ENCODE measurements at places on chromosomes 7 and 10.

- DNase-seq: no peak
These were observed 549 bp downstream of the GPNMB start for GRCh38 chr7:23247046-23247602.

GRCh38 chr10:133379152-133379800, at the start of gene PAOX:
TSS of gene PAOX (plus strand) at chr10:133379262. CDS start at chr10:133379317, 55 bp downstream.
- peak; percentile 43 for DNase-seq

- DNase-seq: peak; percentile 62
These were observed 173.6 kb upstream of the IMMP2L start for GRCh38 chr7:111735661-111736551.

GRCh38 chr7:153943457-153943856, 108.7 kb upstream of the DPP6 start:
- no peak for DNase-seq

DNA sequence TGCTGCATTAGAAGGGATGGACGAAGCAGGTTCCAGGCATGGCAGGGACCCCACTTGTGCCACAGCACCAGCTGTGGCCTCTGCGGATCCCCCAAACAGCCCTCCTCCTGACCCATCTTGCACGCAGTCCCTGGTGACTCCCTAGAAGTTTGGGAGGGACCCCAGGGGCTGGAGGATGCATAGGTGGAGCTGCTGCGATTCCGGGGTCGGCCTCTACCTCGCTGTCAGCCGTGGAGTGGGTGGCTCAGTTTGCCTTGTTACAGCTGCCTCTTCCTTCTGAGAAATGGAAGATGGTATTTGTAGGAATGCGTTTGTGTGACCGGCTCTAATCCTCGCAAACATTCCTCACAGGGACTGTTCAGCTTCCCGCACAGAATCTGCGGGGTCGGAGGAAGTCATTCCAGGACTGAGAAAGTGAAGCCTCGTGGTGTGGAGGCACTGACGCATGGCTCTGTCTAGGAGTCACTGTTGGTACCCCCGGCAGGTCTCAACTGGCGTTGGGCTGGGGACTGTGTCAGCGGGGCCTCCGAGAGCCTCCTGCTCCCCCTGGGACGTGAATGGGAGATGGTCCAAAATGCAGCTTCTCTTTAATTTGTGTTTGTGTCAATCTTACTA, 17.5 kb downstream of the PWWP2B start:
- DNase-seq: no peak

DNA sequence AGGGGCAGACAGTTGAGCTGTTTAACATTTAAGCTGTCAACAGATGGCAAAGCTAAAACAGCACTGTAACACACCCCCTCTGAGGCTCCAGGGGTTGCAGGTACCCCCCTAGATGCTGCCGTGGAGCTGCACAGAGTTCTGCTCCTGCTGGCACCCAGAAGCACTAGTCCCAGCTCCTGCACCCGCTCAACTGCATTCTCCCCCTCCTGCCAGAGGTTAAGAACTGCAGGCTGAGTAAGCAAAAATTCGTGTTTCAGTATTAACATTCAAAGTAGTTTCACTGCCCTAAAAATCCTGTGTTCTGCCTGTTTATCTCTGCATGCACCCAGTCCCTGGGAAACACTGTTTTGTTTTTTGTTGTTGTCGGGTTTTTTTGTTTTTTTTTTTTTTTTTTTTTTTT, 790.8 kb upstream of the KCND2 start:
- DNase-seq: peak; percentile 7

DNA sequence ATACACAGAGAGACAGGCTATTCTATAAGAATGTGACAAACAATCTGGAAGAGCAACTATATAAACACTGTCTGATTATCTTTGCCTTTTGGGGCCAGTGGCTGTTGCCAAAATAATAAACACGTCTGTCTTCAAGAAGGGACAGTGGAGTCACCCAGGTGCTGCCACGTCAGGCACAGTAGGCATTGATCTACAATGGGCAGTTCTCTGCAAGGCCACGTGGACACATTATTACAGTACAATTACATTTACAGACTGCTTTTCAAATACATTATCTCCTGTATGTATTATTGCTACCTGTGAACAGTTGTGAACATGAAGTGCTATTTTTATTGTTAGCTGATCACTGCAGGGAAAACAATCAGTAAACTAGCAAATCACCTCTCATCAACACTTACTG, 14.0 kb downstream of the DNMBP start:
- DNase-seq: no peak

DNA sequence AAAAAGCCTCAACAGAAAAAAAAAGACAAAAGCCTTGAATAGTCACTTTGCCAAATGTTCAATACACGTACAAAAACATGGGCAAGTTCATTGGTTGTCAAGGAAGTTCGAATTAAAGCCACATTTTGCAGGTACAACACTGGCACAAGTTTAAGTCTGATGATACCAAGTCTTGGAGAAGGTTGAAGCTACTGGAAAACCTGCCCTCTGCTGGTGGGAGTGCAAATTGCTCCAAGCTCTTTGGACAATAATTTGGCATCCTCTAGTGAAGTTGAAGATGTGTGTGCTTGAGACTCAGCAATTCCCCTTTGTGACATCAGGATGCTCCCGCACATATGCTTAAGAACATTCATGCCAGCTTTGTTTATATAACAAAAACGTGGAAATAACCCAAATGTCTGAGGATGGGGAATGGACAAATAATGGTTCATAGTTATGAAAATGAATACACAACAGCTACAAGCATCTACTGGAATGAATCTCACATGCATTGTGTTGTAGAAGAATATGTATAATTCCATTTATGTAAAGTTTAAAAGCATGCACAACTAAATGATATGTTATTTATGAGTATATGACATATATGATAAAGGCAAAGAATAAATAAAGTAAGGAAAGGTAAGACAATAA, 120.0 kb upstream of the PLPP4 start:
- peak; percentile 49 for DNase-seq

DNA sequence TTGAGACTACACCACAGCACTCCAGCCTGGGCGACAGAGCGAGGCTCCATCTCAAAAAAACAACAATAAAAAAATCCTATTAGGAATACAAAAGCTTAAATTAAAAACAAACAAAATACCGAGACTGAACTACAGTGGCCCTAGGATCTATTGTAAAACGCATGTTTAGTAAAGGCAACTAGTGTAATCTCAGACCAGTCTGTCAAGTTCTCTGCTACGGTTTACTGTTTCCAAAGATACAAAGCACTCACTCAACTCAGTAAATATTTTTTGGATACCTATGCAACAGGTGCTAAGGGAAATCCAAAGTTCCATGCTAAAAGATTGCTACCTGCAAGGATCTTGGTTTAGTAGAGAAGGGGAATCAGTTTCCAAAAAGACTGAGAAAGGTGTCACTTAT, 3.4 kb upstream of the MIOS start:
- no peak for DNase-seq

DNA sequence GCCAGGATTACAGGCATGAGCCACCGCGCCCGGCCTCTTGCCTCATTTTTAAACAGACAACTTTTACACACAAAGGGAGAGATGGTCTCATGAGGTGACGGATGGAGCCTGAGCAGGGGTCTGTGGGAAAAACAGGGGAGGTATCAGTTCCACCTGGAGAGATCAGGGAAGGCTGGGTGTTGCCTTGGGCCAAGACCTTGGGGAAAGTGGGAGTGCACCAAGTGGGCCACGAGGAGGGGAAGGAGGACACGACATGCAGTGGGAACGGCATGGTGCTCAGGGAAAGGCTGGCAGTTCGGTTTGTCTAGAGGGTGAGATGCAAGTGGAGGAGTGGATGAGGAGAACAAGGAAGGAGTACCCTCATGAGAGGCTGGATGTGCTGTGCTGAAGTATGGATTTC, 8.9 kb upstream of the ZNF777 start:
- DNase-seq: no peak

DNA sequence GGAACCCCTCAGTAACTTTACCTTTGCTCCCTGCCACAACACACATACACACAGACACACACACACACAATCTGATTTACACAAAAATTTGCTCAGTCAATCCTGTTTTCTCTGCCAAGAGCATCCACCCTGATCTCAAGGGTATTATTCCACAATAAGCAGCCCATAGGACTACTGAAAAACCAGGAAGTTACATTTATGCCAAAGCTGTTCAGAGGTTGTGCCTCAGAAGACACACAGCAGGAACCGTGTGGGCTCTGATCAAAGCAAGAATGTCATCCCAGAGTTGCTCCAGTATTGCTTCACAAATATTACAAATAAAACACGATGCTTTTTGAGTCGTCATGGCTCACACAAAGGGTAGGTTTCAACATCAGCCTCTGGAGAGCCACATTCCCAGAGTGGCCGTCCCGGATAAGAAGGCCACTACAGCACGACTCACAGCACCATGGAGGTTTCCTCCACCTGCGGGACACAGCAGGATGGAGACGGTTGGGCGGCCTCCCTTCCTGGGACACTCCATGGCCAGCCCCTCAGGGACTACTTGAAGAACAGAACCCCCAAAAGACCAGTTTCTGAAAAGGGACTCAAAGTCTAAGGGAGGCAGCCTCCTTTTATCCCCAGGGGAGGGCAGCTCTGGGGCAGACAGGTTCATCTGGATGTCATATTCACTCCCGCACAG, 1.6 kb downstream of the AIFM2 start:
- no peak for DNase-seq

DNA sequence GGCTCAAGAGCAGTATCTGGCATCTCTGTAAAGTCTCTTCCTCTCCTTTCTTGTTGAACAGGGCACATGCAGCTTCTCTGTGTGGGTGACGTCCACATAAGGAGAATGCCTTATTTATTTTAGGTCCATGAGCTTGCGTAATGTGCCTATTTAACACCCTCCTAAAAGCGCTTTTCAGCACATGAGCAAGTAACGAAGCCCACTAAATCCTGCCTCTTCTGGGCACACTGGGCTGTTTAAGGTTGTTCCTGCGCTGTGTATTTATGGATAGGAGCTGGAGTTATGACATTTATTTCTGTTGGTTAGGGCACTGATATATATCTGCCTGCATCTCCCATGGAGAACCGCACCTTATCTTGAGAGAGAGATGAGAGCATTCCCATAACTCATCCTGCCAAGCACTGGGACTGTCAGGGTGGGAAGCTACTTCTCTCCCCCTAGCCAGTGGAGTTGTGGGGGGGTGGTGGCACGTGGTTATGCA, 76.1 kb downstream of the LRRC4 start:
- DNase-seq: no peak

- peak; percentile 62 for DNase-seq
These were observed 126.4 kb upstream of the ZNF746 start for GRCh38 chr7:149624006-149624405.

DNA sequence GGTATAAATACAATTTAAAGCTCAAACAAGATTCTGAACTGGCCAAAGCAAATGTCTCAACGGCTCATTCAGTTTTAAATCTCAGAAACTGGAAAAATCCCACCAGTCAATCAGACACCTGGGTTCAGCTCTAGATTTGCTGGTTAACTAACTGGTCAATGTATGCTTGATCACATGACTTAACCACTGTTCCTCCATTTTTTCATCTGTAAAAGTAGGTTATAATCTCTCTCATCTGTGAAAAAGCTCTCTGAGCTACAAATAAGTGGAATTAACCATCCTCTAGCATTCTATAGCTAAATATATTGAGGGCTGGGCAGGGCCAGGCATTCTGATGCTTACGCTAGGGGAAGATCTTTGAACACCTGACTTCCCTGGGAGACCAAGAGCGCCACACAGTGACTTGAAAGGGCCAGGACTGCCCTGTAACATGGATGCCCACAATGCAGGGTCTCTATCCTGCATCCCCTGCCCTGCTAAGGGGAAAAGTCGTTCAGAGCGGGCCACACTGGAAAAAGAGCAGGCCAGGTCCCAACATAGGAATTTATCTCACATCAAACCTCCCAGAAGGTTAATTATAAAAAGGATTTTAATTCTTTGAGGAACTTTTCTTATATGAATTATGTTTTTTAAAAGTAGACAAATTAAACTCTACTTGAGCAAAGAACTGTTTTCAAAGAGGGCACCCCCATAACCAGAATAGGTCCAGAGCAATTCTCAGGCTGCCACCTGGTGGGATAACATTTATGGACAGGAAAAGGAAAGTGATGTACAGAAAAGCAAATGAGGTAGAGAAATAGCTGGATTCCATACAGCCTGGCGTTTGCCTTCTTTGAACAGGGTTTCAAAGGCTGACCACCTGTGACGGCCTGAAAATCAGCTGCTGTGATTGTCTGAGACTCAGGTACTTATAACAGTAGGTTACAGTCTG, 1.8 kb downstream of the RP9 start:
- DNase-seq: peak; percentile 74

- no peak for DNase-seq
These were observed 46.7 kb downstream of the BMPR1A start for GRCh38 chr10:86803156-86803555.

GRCh38 chr10:122336332-122336731, 38.2 kb upstream of the PLEKHA1 start:
- no peak for DNase-seq

GRCh38 chr7:155603205-155603857, 41.1 kb upstream of the RBM33 start:
- DNase-seq: no peak

DNA sequence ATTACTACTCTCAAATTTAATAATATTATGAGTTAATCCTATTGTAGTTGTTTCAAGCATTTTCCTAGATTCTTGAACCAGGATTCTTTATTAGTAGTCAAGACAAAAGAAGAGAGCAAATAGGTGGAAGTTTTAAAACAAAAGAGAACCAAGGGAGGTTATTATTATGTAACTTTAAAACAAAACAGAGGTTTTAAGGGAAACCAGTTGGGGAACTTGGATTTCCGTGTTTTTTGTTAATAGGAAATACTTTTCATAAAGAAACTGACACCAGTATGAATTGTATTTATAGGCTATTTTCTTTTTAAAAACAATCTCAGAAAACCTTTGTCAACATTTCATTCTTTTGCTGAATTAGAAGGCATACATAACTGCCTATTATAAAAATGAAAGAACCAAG, 183.9 kb downstream of the WNT2 start:
- no peak for DNase-seq

Data from OCI-LY7 (cell line).